ENCODE measurements at places on chromosomes 12 and 14.

GRCh38 chr14:103136388-103137271, 13.4 kb downstream of the TNFAIP2 start:
- DNase-seq: peak; percentile 71

- peak; percentile 86 for DNase-seq
Measured at GRCh38 chr14:61188978-61189808, 91.9 kb downstream of the TMEM30B start.

DNA sequence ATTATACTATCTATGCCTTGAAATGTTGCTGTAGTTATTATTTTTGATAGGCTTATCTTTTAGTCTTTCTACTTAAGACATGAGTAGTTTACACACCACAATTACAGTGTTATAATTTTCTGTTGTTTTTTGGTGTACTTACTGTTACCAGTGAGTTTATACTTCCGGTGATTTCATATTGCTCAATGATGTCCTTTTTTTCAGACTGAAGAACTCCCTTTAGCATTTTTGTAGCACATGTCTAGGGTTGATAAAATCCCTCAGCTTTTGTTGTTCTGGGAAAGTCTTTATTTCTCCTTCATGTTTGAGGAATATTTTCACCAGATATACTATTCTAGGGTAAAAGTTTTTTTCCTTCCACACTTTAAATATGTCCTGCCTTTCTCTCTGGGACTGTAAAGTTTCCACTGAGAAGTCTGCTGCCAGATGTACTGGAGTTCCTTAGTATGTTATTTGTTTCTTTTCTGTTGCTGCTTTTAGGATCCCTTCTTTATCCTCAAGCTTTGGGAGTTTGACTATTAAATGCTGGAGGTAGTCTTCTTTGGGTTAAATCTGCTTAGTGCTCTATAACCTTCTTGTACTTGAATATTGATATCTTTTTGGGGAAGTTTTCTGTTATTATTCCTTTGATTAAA, 41.5 kb upstream of the FERMT2 start:
- no peak for DNase-seq

DNA sequence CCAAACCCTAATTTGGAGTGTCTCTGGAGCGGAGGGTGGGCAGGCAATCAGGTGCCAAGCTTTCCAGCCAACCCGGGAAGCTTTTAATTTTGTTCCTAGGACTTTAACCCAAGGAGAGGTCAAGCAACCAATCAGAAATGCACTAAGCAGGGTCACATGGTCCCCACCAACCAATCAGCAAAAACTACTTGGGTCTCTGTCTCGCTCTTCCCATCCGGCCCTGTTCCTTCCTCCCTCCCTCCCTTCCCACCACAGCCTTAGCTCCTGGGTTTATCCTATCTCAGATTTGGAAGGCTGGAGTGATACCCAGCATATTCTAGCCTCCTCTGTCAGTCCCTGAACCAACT, 7.3 kb downstream of the HOXC5 start:
- no peak for DNase-seq

DNA sequence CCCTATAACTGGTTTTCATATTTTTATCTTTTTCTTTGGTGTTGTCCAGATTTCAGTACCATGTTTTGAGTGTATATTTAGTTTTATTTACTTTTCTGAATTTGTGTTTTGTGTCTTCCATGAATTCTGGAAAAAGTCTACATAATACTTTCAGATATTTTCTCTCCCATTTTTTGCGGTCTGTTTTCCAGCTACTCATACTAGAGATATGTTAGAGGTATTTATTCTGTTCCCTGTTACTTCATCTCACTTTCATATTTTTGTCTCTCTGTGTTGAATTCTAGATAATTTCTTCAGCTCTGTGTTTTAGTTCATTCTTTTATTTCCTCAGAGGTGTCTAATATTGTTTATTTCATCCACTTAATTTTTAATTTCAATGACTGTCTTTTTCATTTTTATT, 74.2 kb downstream of the IFT81 start:
- no peak for DNase-seq

DNA sequence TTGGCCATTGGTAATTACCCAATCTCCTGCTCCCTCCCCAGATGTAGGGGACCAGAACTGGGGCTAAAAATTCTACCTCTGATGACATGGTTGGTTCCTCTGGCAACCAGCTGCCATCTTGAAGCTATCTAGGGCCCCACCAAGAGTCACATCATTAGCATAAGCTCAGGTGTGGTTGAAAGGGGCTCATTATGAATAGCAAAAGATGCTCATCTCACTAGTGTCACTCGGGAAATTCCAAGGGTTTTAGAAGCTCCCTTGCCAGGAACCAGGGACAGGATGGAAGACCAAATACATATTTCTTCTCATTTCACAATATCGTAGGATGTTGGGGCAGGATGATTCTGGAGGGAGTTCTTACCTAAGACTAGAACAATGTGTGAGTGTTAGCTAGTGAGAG, 38.6 kb downstream of the EID3 start:
- no peak for DNase-seq

DNA sequence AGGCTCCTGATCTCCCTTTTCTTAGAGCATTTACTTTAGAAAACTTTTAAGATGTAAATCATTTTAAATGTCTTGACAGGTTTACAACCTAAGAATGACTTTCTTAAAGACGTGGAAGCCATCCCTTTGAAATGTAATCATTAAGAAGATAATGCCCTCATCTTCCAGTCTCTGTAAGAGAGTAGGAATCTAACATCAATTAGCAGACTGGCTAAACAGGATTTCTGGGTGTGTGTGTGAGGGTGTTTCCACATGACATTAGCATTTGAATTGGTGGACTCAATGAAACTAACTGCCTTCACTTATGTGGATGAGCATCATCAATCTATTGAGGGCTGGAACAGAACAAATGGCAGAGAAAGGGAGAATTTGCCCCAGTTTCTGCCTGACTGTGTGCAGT, 329.5 kb downstream of the RPL10L start:
- DNase-seq: no peak

Data from WTC11 (cell line).